ENCODE measurements at places on chromosomes 6 and 20.

DNA sequence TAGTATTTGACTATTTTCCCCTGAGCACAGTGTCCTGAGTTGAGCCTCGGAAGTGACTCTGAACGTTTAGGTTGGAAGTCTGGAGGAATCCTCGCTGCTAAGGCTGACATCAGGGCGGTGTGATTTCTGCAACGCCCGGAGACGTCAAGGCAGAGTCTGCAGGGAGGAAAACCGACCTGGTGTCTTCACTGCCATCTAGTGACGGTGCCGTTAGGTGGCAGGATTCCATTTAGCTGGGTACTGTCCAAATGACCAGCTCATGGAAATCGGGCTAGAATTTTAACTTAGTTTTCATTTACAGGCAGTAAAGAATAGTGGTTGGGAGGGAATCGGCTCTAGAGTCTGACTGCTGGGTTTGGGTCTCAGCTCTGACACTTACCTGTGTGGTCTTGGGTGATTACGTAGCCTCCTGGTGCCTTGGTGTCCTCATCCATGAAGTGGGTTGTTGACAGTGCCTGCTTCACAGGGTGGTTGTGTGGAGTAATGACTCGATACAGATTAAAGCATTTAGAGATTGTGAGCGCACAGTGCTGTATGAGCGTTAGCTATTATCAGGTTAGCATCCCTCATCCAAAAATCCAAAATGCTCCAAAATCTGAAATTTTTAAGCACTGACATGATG lies 35.0 kb downstream of the FOXF2 start:
- peak; percentile 56 for DNase-seq

DNA sequence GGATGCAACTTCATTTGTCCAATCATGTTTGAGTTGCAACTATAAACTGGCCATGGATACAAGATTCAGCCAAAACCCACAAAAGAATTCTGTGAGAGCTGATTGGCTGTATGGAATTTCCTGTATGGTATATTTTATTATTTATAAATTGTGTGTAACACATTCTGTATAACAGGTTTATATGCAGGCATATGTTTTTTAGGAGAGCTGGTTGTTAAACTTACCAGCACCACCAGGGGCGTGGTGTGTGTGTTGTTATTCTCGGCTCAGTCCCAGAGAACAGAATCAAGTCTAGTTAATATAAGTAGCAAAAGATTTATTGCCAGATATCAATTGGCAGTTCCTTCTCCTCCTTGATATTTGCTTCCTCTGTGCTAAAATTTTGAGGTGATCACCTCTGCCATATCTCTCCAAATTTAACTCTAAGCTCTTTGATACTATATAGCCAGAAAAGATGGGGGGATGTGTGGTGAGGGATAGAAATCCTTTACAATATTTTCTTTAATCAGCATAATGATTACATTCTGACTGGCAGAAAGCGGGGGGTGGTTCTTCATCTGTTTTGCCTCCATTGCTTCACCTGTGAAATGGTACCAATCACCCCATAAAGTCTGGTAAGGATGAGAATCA lies 22.9 kb downstream of the CNBD2 start:
- DNase-seq: peak; percentile 28

DNA sequence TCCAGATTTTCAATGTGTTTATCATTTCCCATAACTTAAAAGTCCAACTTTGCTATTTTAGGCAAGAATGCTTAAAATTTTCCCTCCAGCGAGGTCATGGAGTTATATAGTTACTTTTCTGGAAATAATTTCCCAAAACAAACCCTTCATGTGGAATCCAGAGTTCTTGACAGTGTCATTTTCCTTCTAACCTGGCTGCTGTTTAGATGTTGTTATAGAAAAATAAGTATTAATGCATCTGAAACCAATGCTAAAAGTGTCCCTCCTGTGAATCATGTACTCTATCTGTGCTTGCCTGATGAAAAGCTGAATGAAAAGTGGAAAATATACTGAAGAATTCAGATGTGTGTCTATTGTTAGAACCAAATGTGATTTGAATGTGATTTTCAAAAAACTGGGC lies 245.3 kb upstream of the HSF2 start:
- no peak for DNase-seq

GRCh38 chr20:22807646-22808244 lies 223.4 kb upstream of the FOXA2 start:
- peak; percentile 27 for DNase-seq

DNA sequence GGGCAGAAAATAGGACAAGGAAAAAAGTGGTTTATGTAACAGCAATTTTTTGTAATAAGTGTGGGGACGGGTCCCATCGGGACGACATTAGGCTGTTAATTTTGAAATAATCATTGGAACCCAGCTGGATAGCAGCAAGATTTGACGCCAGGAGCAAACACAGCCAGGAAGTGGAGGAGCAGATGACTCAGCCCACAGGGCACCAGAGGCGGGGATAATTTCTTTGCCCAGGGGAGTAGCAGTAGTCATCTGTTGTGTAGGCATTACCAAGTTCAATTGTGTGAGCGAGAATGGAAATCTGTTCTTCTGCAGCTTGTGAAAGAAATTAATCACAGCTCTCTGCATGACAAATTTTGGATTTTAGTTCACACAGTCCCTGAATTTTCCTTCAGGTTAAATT lies 22.6 kb upstream of the RIN2 start:
- peak; percentile 69 for DNase-seq

GRCh38 chr6:80725156-80725930 lies 618.9 kb downstream of the BCKDHB start:
- no peak for DNase-seq

GRCh38 chr6:78831492-78831891 lies 35.9 kb upstream of the IRAK1BP1 start:
- DNase-seq: peak; percentile 52

DNA sequence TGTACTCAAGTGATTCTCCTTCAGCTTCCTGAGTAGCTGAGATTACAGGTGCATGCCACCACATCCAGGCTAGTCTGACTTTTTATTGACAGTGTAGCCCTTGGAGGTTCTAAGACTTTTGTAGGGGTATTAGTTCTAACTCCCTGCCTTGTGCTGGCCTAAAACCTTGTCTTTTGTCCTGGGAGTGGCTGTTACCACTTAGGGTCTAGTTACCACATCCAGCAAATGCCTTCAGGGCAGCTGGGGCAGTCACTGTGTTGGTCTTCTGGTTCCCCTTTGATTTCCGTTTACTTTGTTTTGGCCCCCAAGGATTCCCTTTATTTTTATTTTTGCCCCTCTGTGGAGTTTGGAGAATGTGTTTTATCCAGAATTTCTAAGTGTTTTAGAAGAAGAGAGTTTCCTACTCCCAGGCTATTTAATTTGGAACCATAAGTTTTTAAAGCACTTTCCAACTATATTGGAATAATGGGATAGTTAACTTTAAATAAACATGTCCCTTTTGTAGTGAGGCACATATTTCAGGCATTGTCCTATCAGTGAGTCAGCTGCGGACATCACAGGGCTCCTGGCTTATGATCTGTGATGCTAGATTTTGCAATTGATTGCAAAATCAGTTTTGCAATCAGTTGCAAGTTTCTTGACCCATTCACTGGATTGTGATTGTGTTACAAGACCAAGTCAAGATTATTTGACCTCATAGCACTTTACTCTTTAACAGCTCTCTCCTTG lies 25.0 kb downstream of the IL22RA2 start:
- DNase-seq: no peak

DNA sequence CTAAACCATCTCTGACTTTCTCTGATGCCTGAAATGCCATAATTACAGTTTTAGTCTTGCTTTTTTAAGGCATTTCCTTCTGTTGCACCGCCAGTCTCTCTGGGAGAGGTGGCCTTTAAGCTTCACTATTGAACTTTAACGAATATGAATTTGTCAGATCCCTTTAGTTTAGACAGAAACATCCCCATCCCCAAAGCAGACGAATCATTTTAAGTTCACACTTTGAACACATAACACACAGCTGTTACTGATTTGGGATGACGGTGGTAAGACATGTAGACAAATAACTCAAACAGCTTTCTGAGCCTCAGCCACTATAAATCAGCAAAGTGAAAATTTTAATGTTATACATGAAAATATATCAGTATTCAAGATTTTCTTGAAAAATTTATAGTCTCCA lies 7.2 kb upstream of the IPCEF1 start:
- DNase-seq: no peak

- no peak for DNase-seq
Observed at GRCh38 chr6:153272201-153272980, 141.3 kb upstream of the RGS17 start.

DNA sequence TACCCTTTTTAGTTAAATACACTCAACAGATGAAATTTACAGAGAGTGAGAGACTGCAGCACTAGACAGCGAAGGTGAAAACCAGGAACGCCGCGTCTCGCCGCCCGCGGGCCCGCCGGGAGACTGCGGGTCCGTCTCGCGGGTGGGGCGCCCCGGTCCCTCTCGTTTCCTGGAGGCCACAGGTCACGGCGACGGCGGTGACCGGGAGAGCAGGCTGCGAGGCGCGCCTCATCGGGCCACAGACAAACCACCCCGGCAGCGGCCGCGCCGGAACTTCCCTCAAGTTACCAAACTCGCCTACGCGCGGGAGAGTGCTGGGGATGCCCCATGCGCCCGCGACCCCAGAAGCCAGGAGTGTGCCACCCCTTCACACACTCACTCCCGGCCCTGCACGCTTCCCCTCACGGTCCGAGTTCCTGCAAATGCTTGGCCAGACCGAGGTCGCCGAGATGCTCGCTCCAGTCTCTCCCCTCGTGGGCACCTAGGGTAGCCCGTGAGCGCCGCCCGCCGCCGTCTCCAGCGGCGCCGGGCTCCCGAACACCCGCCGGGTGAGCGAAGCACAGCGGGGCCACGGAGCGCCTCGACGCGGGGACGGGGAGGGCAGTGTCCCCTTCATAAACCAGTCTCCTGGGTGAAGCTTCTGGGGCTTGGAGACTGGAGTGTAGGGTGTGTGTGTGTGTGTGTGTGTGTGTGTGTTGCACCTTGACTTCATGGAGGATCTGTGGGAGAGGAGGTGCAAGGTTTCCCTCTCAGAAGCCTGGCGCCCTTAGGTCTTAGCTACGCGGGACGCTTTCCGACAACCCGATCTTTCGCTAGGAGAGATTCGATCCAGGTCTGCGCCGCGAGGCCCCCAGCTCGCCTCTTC lies 1.4 kb downstream of the BACH2 start:
- peak; percentile 60 for DNase-seq

- peak; percentile 29 for DNase-seq
Observed at GRCh38 chr6:105810105-105810921, 275.8 kb upstream of the PRDM1 start.

DNA sequence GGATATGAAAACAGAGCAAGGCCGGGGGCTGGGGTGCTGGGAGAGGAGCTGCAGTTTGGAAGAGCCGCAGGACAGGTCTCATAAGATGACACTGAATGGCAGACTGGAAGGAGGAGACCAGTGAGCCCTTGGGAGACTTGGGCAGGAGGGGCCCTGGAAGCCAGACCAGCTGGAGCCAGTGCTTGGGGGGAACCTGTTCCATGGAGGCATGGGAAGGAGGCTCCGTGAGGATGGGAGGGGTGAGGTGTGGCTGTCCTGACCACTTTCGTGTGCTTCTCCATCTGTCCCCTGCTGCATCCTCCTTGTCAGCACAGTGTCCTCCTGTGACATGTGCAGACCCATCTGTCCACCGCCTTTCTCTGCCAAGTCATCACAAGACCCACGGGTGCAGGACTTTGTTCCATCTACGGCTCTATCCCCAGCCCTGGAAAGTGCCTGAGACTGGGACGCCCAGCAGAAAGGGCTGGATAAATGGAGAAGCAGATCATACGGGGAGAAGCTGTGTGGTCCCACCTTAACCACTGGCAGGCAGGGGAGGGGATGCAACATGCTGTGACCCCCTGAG lies 84.8 kb upstream of the MPC1 start:
- DNase-seq: no peak

DNA sequence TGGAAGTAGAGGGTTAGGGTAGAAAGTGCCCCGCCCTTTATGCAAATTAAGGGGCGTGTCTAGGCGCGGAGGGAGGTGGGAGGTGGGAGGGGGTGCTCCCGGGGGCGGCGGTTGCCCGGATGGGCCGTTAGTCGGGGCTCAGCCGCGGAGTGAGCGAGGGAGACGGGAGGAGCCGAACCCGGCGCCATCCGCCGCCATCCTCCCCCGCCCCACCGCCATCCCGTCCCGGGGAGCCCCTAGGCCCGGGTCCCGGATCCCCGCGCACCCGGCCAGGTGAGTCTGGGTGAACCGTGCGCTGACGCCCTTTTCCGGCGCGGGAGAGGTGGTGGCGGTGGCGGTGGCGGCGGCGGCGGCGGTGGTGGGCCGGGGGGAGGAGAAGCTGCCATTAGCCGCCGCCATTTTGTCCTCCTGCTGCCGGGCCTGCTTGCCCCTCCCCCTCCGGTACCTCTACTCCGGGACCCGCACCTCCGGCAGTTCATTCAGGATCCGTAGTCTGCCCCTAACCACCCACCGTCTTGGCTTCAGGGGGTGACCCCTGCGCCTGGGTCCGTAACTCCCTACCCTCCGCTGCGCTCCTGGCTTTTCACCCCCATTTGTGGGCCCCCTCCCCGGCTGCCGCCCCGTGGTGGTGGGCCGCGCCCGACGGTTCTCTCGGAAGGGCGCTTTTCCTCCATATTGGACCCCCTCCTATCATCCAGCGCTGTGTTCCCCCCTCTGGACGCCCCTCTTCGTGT lies at the start of gene PRRC2A:
Gene PRRC2A (plus strand): TSS at position 130 of the 734 bp plus-strand sequence. CDS start 2,075 bp downstream, outside the sequence.
- DNase-seq: peak; percentile 74

- no peak for DNase-seq
Observed at GRCh38 chr6:13404228-13404891, 76.0 kb upstream of the TBC1D7 start.

DNA sequence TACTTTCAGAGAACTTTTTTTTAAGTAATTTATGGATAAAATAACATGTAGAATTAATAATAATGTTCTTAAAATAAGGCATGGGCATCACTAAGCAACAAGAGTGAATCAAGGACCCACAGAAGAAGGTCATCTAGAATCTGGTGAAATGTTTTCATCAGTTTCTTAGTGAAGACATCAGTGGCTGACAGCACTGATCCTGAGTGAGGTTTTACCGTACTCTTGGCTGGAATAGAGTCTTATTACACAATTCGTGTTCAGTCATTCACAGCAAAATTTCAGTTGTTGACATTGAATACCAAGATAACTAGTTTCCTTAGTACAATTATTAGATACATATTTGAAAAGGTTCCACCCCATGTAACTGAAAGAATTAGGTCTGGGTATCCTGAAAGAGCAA lies 140.4 kb downstream of the C6orf58 start:
- DNase-seq: no peak

GRCh38 chr6:32609731-32610640 lies 20.3 kb upstream of the HLA-DRB1 start:
- DNase-seq: peak; percentile 89

DNA sequence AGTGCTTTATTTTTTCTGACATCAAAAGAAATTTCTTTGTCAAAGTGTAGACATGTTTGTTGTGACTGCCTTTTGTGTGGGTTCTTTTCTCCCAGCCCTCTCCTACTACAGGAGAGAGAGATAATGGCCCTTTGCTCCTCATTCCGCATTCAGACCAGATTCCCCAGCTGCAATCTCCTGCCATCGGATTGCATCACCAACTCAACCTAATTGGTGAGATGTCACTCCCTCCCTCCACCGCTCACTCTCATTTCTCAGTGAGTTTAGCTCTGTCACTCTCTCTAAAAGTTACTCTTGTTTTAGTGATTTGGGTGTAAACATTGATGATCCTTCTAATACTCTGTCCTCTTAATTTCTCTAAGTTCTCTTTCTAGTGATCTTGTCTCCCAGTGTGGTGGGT lies 22.7 kb downstream of the UTRN start:
- DNase-seq: no peak

All from Ammon's horn (tissue), 1 donor.